C1 segment of cervical spinal cord (tissue), 14 donors: ENCODE measurements at places on chromosomes 12 and 14.

GRCh38 chr14:56247495-56248200 lies 129.4 kb downstream of the PELI2 start:
- DNase-seq: no peak

DNA sequence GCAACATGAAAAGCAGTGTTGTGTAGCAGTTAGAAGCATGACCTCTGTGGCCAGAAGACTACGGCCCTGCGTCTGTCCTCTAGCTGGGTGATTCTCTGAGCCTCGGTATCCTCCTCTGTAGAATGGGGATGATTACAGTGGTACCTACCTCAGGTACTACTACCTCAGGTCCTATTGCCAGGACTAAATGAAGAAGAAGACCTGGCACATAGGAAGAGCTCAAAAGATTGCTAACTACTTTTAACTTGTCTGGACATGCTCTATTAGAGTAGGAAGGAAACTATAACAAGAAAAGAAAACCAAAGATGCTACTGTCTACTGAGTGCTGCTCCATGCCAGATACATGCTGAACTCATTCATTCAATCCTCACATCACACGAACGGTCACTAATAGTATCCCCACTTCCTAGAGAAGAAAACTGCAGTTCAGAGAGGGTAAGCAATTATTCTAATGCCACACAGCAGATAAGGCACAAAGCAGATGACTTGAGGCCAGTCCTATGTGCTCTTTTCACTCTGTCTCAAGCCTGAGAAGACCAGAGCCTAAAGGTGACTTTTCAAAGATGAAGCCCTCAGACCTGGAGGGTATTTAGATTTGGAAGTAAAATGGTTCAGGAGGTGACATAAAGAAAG lies 108.1 kb upstream of the HIF1A start:
- no peak for DNase-seq

GRCh38 chr12:10364815-10365622 lies 24.8 kb downstream of the KLRK1 start:
- DNase-seq: peak; percentile 52

DNA sequence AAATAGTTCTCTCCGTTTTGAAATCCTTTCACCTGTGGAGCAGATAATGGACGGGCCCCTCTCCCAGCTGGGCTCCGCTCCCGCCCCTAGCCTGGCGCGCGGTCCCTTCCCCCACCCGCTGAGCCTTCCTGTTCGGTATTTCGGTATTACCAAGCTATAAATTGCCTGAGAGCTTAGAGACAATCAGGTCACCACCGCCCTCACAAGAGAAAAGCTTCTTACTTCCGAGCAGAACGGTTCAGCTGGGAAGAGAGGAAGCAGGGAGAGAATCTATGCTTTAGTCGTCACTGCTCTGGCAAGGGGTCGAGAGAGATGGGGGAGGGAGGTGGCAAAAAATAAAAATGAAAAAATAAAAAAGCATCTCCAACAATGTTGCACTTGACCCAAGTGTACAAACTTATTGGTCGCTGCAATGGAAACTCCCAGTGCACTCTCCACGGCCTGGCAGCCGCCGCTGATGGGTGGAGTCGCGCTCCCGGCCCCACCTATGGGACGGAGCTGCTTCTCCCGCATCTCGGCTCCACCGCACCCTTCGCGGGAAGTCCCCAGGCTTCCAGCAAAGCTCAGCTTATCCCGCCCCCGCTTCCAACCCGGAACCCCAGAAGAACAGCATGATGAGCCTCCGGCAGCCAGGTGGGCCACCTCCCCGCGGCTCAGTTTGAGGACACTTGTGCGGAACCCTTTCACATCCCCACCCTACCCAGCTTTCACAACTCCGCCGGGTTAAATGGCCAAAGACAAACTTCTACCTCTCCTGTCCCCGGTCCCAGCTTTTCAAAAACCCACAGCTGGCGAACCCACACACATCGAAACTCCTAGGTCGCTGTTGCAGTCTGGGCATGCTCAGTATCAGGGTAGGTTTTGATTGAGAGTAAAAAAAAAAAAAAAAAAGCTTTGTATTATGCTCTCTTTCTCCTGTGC lies 832 bp upstream of the SYT1 start:
- no peak for DNase-seq

- DNase-seq: no peak
Measured at GRCh38 chr14:99127651-99128167, 144.3 kb downstream of the BCL11B start.

DNA sequence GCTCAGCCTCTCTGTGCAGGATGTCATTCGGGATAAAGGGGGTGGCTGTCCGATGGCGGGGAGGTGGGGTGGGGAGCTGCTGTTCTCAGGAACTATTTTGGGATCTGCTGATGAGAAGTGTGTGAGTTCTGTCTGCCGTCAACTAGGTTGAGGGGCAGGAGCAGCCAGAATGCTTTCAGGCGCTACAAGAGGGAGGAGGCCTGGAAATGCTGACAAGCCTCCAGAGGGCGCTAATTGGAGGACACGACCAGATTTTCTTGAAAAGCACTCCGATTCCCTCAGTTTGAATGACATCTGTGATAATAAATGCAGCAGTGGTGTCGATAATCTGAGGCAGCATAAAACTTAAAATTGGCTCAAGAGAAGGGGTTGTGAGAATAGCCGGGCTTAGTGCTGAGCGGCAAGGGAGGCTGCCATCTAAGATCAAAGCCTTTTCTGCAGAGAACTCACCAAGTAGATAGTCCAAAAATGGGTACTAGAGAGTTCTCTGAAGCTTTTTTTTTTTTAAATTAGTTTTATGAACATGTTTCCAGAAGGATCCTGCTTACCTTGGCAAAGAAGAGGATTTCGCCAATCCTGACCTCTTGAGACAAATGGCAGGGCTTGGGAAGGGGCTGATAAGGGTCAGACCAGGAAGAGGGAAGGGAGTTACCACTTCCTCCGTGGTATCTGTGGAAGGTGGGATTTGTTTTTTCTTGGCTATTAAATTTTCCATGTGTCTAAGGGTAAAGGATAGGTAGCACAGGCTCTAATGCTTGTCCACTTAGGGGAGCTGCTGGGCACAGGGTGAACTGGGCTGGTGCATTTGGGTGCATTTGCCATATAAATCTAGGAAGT lies 94.4 kb downstream of the CRACR2A start:
- no peak for DNase-seq

GRCh38 chr12:55741931-55742680 lies 816 bp upstream of the GDF11 start:
- DNase-seq: no peak

DNA sequence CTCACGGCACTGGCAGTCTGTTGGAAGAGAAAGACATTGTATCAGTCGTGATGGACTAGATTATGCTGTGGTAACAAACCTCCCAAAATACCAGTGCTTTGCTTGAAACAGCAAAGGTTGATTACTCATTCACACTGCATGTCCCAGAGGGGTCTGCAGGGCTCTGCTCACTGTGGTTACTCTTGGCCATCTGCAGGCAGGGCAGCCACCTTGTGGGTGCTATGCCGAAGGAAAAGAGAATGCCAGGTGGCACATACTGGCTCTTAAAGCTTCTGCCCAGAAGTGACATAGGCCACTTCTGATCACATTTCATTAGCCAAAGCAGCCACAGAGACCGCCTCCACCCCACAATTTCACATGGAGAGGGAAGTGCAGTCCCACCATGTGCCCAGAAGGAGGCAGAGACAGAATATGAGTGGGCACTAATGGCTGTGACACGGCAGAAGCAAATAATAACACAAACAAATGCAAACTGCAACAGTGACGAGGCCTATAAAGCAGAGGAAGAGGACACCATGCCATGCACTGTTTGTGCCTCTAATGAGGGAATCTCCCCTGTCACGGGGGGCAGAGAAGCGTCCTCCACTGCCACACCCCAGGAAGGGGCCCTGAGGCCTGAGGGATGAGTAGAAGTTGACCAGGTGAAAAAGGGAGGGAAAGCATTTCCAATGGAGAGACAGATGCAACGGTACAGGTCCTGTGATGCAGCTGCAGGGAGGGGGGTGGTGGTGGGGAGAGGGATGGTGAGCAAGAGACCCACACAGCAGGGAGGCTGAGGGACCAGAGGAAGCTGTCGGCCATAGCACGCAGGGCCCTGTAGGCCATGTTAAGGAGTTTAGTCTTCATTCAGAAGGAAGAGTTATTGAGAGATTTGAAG lies 51.7 kb upstream of the KICS2 start:
- DNase-seq: peak; percentile 40

DNA sequence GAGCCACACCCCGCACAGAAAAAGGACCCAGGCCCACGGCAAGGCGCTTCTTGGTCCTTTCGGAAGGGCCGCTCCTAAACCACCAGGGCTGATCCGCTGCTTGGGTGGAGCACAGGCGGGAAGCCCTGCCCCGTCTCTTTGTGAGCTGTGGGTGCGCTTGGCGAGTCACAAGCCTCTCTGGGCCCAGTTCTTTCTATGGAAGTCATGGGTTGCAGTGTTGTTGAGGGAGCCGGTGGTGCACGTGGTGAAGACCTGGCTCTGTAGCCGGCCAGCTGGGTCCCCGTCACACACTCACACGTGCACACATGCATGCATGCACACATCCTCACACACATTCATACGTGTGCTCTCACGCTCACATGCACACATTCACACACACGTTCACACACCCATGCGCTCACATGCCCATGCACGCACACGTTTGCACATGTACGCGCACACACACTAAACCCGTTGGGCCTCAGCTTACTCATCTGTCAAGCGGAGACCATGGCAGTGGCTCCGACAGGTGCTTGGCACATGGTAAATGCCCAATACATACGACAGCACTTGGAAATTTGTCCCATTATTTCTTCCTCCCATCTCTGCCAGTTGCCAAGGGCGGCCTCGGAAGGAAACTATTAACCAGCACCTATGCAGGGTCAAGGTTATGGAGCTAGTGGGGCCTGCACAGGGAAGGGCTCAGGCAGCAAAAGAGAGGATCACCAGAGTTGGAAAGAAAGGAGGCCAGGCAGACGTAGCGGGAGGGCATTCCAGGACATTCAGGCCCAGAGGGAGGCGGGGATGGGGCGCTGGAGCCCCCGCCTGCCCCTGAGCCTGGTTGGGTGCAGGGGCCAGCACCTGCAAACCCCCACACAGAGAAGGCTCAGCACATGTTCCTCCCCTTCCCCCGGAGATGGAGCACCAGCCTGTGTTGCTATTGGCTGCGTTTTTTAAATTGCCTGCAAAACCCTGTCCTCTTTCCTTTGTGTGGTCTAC lies 96.9 kb downstream of the SETD3 start:
- DNase-seq: no peak

- DNase-seq: no peak
Measured at GRCh38 chr14:75847584-75847983, 134.2 kb downstream of the TGFB3 start.

- DNase-seq: no peak
Measured at GRCh38 chr12:114669401-114670290, 14.3 kb downstream of the TBX3 start.

- DNase-seq: peak; percentile 4
Measured at GRCh38 chr12:93243689-93244513, 133.8 kb upstream of the NUDT4 start.

DNA sequence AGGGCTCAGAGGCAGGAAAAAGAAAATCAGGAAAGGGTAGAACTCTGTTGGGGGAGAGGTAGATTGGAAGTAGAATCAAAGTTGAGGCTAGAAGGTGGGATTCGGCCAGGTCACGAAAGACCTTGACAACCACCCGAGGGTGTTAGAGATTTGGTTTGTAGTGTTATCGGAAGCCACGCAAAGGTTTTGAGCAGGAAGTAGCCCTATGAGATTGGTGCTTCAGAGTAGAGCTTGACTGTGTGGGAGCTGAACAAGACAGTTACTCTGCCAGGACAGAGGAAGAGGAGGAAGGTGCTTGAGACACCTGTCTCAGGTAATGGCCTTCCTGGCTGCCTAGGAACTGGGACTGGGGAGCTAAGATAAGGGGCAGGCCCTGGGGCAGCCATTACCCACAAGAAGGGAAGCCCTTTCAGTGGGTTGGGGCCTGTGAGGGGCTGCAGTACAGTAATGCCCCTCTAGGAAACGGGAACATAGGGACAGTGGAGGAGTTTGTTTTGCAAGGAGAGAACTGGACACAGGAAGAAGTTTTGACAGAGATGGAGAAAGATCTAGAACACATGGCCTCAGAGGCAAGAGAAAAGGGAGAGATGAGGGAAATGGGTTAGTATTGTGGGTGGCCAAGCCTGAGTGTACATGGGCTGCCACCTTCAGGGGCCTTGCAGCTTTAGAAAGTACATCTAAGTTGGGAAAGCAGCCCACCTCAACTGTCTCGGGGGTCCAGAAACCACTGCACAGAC lies 73.5 kb downstream of the RIN3 start:
- no peak for DNase-seq

- DNase-seq: no peak
Measured at GRCh38 chr12:3086729-3087323, 9.6 kb downstream of the TSPAN9 start.

DNA sequence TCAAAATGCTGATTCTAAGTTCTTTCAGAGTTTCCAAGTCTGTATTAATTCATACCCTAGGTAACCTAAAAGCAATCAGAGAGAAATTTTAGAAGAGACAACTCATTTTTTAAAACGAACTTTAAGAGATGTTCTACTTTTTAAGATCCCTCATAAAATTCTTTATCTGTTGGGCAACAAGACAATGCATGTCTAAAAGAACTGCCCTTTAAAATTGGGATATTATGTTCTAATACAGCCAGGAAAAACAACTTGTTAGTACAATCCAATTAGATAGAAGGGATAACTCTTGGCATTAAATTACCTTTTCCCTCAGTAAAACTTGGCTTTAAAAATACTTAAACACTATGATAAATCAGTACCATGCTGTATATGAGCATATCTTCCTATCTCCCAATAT lies 15.6 kb downstream of the DICER1 start:
- no peak for DNase-seq

GRCh38 chr14:79656496-79656895 lies 554.8 kb downstream of the DIO2 start:
- no peak for DNase-seq
